ELF-1 (cell line): ENCODE measurements at places on chromosomes 5 and 9.
A peak's percentile ranks its signal among the peaks of the same experiment; 100 is the strongest.

DNA sequence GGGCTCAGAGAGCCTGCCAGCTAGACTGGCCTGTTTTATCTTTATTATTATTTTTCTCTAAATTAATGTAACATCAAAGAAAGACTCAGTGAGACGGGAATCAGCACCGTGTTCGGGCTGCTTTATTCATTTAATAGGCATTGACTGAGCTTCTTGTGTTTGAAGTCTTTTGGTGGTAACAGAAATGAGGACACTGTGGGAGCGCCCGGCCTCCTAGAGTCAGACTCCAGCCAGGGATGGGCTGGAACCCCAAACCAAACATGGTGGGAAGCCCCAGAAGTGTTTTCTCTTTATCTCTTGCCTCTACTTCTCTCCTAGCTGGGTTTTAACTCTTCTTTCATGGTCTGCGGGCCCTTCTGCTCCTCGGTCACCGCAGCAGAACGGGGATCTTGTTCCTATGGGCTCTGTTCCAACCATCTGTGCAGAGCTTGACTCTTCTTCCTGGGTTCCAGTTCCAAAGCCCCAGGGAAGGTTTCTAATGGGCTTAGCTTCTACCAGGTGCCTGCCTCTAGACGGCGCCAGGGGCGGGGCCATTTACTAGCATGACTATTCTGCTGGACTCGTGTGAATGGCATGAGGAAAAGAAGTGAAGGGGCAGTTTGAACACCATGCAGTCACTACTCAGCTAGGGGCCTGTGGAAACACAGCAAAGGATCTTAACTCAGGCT lies 123.8 kb downstream of the FGF18 start:
- DNase-seq = no peak

GRCh38 chr9:4588721-4589120 lies 73.4 kb upstream of the PLPP6 start:
- no peak for DNase-seq

DNA sequence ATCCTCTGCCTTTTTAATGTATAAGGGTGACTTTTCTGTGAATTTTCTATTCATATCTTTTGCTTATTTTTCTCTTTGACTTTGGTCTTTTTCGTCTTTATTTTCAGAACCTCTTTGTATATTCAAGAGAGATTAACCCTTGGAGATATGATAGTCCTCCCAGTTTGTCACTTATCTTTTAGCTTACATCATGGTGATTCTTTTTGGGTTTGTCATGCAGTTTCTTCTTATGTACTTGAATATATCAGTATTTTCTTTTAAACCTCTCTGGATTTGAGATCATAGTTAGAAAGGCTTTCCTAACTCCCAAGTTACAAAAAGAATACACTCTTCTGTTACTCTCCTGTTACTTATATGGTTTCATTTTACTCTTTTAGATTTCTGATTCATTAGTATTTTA lies 27.5 kb upstream of the GPR21 start:
- DNase-seq = no peak

DNA sequence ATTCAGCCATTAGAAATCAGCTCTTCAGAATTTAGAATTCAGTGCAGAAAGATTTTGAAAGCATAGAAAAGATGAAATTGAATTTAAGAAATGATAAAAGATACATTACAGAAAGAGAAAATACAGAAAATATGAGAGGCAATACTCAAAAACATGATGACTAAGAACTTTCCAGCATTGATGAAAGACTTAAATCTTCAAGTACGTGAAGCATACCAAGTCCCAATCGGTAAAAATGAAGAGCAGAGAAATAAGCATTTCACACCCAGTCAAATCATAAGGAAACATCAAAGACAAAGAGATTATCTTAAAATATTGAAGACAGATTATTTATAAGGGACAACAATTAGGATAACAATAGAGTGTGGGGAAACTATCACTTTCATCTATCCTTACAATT lies 35.1 kb downstream of the MUSK start:
- DNase-seq = no peak

DNA sequence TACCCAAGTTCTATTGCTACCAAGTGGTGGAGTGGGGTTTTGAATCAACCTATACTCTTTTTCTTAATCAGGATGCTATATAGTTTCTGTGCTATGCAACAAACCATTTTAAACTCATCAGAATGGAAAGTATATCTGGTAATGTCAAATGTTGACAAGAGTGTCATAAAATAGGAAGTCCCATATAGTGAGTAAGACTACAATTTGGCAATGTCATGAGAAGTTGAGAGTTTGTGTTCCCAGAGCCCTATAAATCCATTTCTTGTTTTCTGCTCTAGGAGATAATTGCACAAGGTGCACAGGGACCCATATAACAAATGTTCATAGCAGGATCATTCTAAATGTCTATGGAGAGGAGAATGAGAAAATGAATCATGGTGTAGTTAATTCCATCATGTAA lies 109.8 kb upstream of the TXNDC8 start:
- no peak for DNase-seq

DNA sequence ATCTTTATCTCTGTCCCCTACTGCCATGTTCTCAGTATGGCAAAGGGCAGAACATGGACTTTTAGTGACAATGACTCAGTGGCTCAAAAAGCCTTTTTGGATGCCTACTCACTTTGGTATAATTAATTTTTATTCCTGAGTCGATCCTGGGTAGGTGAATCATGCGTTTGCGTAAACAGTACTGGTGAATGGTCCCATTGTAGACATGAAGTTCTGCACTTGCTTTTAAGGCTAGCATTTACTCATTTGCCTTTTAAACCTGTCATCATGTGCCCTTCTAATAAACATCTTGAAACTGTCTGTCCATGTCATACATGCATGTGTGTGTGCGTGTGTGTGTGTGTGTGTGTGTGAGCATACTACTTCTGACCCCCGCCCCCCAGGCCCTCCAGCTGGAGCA lies 223.0 kb downstream of the AUH start:
- DNase-seq = no peak

GRCh38 chr9:6680797-6681146 lies 35.2 kb upstream of the GLDC start:
- no peak for DNase-seq

GRCh38 chr9:116641292-116642059 lies 45.6 kb upstream of the TRIM32 start:
- no peak for DNase-seq

DNA sequence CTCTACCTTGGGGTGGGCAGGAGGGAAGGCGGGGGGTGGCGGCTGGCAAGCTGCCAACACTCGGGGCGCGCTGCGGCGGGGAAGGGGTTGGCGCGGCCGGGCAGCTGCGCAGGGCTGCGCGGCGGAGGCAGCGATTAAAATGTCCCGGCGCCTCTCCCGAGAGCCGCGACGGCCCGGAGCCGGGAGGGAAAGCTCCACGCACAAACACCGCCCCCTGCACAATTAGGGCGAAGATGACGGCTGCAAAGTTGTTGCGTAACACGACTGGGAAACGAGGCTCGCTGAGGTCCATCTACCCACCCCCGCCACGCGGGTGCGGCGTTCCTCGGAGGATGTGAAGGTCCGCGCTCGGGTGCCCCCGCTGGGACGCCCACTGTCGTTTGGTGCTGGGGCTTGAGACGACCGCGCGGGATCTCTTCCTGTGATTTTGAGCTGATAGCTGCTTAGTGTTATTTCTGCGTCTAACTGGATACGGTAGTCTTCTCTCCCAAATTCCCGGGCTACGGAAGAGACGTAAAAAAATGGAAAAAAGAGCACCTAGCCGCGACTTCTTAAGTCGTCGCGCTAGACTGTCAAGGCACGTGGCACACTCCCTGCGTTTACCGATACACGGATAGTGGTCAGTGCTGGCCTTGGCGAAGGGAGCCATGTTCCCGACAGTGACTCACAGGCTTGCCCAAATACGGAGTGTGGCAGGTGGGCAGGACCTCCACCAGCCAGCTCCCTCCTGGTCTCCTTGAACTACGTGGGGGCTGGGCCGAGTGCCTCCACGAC lies 958 bp upstream of the NFIL3 start:
- DNase-seq = peak; percentile 55

DNA sequence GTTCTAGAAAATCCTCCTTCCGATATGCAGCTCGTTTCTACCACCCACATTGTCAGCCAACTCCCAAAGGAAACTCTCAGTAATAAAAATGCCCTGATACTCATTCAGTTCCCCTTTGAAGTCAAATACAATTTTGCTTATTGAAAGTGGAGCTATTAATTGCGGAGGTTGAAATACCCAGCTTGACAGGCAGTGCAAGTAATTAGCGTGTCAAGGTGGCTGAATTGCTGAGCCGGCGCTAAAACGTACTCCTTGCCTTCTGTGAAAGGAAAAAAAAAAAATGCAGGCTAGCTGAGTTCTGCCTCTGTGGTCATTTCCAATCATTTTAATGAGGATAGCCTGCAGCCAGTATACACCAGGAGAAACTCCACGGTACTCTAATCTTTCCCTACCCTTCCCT lies 165.5 kb downstream of the RORB start:
- peak; percentile 2 for DNase-seq

DNA sequence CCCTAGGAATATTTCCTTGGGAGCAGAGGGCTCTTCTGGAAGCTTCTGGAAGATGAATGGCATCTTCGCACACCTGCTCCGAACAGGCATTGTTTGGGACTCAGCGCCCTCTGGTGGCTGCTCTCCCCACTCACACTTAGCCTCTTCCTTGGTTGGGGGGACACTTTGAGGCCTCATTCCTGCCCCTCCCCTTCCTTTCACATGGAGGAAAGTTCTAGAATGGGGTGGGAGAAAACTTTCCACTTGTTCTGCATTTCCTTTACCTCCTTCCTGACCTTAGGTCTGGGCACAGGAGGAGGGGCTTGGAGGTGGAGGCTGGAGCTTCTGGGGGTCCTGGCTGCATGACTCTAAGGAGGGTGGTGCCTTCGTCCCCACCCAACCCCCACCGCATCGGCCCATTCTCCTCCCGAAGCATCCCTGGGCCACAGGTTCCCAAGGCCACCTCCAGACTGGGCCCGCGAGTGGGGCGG lies 19.3 kb upstream of the SMIM32 start:
- peak; percentile 70 for DNase-seq

DNA sequence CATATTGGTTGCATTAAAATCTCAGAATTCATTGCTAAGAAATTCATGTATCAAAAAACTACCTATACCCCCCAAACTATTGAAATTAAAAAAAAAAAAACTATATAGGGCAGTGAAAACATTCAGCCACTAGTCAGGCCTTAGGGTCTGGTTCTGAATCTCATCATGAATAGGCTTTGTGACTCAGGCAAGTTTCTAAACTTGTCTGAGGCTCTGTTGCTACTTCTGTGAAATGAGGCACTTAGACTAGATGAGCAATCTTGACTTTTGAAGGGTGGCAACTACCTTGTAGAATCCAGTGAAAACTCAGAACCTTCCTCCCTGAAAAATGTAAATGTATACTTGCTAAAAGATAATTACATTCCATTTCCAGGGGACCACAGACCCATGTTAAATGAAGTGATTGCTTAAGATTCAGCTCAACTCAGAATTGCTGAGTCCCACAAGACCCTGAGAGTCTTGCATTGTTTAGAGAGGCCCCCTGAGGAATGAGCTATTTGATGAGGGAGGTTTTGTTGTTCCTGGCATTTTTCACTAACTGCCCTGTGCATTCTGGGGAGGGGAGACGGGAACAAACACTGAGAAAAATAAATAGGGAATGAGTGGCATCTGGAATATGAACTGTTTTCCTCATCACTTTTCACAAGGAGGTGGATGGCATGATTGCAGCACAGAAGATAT lies 29.5 kb downstream of the RAI14 start:
- peak; percentile 54 for DNase-seq

GRCh38 chr9:127402401-127403090 lies 5.6 kb downstream of the SLC2A8 start:
- DNase-seq = no peak

DNA sequence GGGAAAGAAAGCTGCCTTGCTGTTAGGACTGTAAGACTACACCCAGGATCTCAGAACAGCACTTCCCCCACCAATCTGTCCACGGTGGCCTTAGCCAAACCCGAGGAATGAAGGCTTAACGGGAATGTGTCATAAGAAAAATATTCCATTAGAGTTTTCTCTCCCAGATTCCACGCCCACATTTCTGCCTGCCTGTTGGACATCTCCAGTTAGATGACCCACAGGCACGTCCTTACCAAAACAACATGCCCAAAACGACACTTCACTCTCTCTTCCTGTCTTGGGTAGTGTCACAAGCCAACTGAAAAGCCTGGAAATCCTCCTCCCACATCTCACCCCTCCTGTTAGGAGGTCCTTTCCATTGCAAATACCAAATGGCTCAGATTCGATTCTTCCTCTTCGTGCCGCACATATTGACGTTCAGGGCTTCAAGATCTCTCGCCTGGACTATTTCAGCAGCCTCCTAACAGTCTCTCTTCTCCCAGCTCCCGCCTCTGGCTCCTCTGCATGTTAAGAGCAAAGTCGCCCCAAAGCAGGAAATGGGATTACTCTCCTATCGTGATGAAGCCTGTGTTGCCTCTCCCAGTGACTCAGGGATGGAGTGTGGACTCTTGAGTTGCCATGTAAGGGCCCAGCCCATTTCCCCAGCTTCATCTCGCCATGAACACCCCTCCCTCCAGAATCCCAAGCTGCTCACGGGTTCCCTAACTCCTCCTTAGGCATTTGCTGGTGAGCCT lies 159.3 kb downstream of the NR3C1 start:
- DNase-seq = peak; percentile 44

- no peak for DNase-seq
These were observed 60.5 kb upstream of the PPP1R26 start for GRCh38 chr9:135419106-135419505.

GRCh38 chr9:5453673-5454072 lies 3.3 kb downstream of the CD274 start:
- no peak for DNase-seq

- no peak for DNase-seq
These were observed 130.4 kb upstream of the CDH6 start for GRCh38 chr5:31062902-31063580.

DNA sequence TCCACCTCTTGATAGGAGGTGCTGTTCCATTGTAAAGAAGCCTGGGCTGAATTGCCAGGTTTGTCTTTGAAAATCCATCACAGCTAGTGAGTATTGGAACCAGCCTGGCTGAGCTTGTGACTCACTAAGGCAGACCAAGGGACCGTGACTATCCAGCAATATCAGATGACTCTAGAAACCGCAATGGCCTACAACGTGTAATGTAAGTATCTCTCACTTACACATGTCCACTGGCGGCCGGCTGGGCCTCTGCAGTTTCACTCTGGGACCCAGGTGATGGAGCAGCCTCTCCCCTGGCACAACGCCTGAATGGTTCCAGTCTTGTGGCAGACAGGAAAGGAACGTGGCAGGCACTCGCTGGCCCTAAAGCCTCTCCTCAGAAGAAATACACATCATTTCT lies 3.1 kb upstream of the HRH2 start:
- DNase-seq = no peak

DNA sequence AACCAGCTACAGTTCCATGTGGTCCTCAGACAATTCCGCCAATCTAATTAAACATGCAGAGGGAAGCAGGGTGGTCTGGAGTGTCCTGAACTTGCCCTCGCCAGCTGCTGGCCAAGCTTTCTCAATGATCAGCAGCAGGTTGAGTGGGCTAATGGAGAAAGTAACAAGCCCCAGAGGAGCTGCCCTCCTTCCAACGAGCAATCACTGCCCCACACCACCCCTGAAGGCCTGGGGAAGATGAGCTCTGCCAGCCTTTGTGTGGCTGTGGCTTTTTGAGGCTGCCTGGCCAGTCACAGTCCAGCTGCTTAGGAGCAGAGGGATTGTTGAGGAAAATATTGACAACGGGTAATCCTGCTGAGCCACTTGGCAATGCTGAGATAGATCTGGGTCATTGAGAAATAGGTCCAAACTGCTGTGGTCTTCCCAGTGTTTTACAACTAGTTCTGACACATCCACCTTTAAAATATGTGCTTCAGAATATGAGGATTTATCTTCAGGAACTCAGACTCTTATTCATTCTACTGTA lies 107.3 kb downstream of the CD180 start:
- DNase-seq = no peak
